A549 treated with CORT108297 at 1 μM for 4 hours (cell line): ENCODE measurements at places on chromosomes 11 and 22. TPM values are rescaled to one million over a fixed set of nuclear protein-coding genes. Genes with fewer than 3 reads are reported as not detected.

DENND6B gene
- 1.6 to 4.0 TPM (median 3.7 TPM) in 5 replicates for total RNA-seq

TBX10 gene
- total RNA-seq: not detected in 5 replicates

MSANTD2 gene
- total RNA-seq: 5.0 to 6.1 TPM (median 5.3 TPM) in 5 replicates

CYP2D6 gene
- 0.43 to 0.61 TPM (median 0.52 TPM) in 5 replicates for total RNA-seq

MUC6 gene
- total RNA-seq: 0.01 to 0.02 TPM (median 0.01 TPM) in 3 of 5 replicates, not detected in the others

OR51D1 gene
- not detected in 5 replicates for total RNA-seq

FAM111B gene
- 7.1 to 8.6 TPM (median 7.3 TPM) in 5 replicates for total RNA-seq

CELSR1 gene
- 23.0 to 28.8 TPM (median 28.0 TPM) in 5 replicates for total RNA-seq

C11orf87 gene
- 0.01 to 0.02 TPM (median 0.02 TPM) in 4 of 5 replicates, not detected in the other for total RNA-seq

P2RX3 gene
- 0.05 to 0.24 TPM (median 0.16 TPM) in 5 replicates for total RNA-seq

ANO5 gene
- 1.4 to 2.0 TPM (median 1.9 TPM) in 5 replicates for total RNA-seq

IFITM10 gene
- total RNA-seq: 0.54 to 1.3 TPM (median 1.2 TPM) in 5 replicates

MRGPRE gene
- total RNA-seq: 0.09 to 0.17 TPM (median 0.10 TPM) in 3 of 5 replicates, not detected in the others

SART1 gene
- 46.6 to 64.2 TPM (median 61.5 TPM) in 5 replicates for total RNA-seq

PTGDR2 gene
- 0.06 to 0.08 TPM (median 0.07 TPM) in 4 of 5 replicates, not detected in the other for total RNA-seq

CDC42EP2 gene
- 13.4 to 21.3 TPM (median 16.9 TPM) in 5 replicates for total RNA-seq

FAM83F gene
- total RNA-seq: under 0.01 TPM in 1 of 5 replicates, not detected in the others

TEF gene
- 0.85 to 1.1 TPM (median 0.93 TPM) in 5 replicates for total RNA-seq

PRDM11 gene
- 4.4 to 8.6 TPM (median 8.0 TPM) in 5 replicates for total RNA-seq

SCN4B gene
- 0.03 to 0.08 TPM (median 0.07 TPM) in 5 replicates for total RNA-seq

CLMP gene
- total RNA-seq: 15.2 to 30.3 TPM (median 25.1 TPM) in 5 replicates

PKDREJ gene
- total RNA-seq: not detected in 5 replicates

CRYAB gene
- 5.5 to 13.0 TPM (median 6.5 TPM) in 5 replicates for total RNA-seq

ANO1 gene
- total RNA-seq: 1.2 to 2.0 TPM (median 1.4 TPM) in 5 replicates

JAML gene
- not detected in 5 replicates for total RNA-seq

RIMBP3C gene
- 0.13 to 0.23 TPM (median 0.18 TPM) in 5 replicates for total RNA-seq

KCNK7 gene
- 0.29 to 1.0 TPM (median 0.76 TPM) in 4 of 5 replicates, not detected in the other for total RNA-seq

LRP4 gene
- total RNA-seq: 7.2 to 8.7 TPM (median 7.2 TPM) in 5 replicates

OR51E1 gene
- total RNA-seq: not detected in 5 replicates

CHRNA10 gene
- 0.78 to 2.1 TPM (median 0.93 TPM) in 5 replicates for total RNA-seq

IGLL5 gene
- not detected in 5 replicates for total RNA-seq

OR10D3 gene
- not detected in 5 replicates for total RNA-seq

ARHGEF12 gene
- 11.5 to 17.1 TPM (median 15.4 TPM) in 5 replicates for total RNA-seq

TMEM132A gene
- total RNA-seq: 110 to 179 TPM (median 170 TPM) in 5 replicates

FIBIN gene
- total RNA-seq: not detected in 5 replicates

OR51E2 gene
- total RNA-seq: not detected in 5 replicates

DSCAML1 gene
- 0.12 to 0.39 TPM (median 0.20 TPM) in 5 replicates for total RNA-seq

CACNA1I gene
- 0.02 to 0.07 TPM (median 0.03 TPM) in 5 replicates for total RNA-seq

RFPL2 gene
- 0.07 to 0.21 TPM (median 0.11 TPM) in 5 replicates for total RNA-seq

PANX1 gene
- total RNA-seq: 17.9 to 22.5 TPM (median 19.3 TPM) in 5 replicates

PRRG4 gene
- 0.57 to 0.76 TPM (median 0.72 TPM) in 5 replicates for total RNA-seq

PATE4 gene
- total RNA-seq: not detected in 5 replicates

GLYATL1 gene
- total RNA-seq: 0.15 TPM in 1 of 5 replicates, not detected in the others

FCHSD2 gene
- total RNA-seq: 8.8 to 11.6 TPM (median 11.0 TPM) in 5 replicates

INPP5J gene
- total RNA-seq: 0.50 to 0.78 TPM (median 0.72 TPM) in 5 replicates

TNNI2 gene
- 0.25 TPM in 1 of 5 replicates, not detected in the others for total RNA-seq

OR4A16 gene
- not detected in 5 replicates for total RNA-seq

TREH gene
- total RNA-seq: not detected in 5 replicates

NPTXR gene
- total RNA-seq: 10.5 to 15.3 TPM (median 11.9 TPM) in 5 replicates

GSTP1 gene
- 1,416 to 1,791 TPM (median 1,766 TPM) in 5 replicates for total RNA-seq

C11orf21 gene
- total RNA-seq: not detected in 5 replicates

UNC93B1 gene
- total RNA-seq: 57.5 to 90.4 TPM (median 87.5 TPM) in 5 replicates

HPX gene
- total RNA-seq: 0.25 to 0.84 TPM (median 0.37 TPM) in 5 replicates

TSPAN32 gene
- not detected in 5 replicates for total RNA-seq

KIAA1671 gene
- total RNA-seq: 7.7 to 10.9 TPM (median 9.8 TPM) in 5 replicates

OR10A4 gene
- total RNA-seq: not detected in 5 replicates

OR8D1 gene
- not detected in 5 replicates for total RNA-seq

LDHAL6A gene
- total RNA-seq: not detected in 5 replicates

KDM2A gene
- 43.2 to 50.1 TPM (median 46.9 TPM) in 5 replicates for total RNA-seq
